ENCODE measurements at places on chromosomes 1 and 21.

DNA sequence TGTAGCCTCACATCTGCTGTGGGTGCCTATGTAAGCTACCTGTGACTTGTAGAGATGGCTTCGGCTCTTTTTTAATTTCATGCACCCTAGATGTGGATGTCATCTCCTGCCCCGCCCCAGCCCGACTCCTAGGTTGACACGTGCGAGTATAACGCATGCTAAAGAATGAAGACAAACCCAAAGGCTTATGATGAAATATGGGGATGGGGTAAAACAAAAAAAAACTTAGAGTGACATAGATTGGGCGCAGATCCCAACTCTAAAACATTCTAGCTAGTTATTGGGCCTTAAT lies 613 bp upstream of the ERO1B start:
- no peak for DNase-seq

GRCh38 chr1:87598429-87598828 lies 269.7 kb downstream of the LMO4 start:
- no peak for DNase-seq

GRCh38 chr1:156948708-156949107 lies 28.3 kb downstream of the LRRC71 start:
- DNase-seq: no peak

GRCh38 chr1:28909198-28909597 lies 5.2 kb upstream of the EPB41 start:
- no peak for DNase-seq
